NCI-H82 (cell line): ENCODE measurements at places on chromosomes 3 and 15.
A peak's percentile ranks its signal among the peaks of the same experiment; 100 is the strongest.

GRCh38 chr3:13011573-13012220 lies 61.5 kb downstream of the IQSEC1 start:
- DNase-seq = peak; percentile 45

GRCh38 chr15:52495125-52495524 lies 33.6 kb downstream of the MYO5A start:
- no peak for DNase-seq

DNA sequence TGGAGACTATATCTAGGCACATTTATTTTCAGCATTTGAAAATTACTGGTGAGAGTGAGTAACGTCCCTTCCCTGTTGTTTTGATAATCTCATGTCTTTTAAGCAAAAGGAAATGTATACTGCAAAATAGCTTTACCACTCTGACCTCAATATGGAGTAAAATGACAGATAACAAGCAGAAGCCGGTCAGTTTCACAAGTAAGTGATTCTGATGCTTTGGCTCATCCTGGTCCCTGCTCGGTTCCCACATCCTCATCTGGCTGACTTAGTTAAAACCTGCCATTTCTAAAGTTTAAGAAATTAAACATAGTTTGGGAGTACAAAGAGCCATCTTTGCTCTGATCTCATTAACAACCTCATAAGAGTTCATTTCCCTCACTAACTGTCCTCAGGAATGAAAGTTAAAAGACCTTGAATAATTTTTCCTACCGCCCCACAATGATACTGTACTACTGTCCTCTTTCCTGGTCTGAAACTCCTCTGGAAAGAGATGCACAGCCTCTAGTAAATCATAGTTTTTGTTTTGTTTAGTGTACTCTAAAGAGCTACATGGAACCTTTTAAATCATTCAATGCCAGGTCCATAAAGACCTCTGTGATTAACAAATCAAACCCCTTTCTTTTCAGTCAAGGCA lies 72.3 kb upstream of the ICE2 start:
- DNase-seq = no peak

GRCh38 chr3:129688271-129688895 lies 81.9 kb upstream of the PLXND1 start:
- peak; percentile 79 for DNase-seq

DNA sequence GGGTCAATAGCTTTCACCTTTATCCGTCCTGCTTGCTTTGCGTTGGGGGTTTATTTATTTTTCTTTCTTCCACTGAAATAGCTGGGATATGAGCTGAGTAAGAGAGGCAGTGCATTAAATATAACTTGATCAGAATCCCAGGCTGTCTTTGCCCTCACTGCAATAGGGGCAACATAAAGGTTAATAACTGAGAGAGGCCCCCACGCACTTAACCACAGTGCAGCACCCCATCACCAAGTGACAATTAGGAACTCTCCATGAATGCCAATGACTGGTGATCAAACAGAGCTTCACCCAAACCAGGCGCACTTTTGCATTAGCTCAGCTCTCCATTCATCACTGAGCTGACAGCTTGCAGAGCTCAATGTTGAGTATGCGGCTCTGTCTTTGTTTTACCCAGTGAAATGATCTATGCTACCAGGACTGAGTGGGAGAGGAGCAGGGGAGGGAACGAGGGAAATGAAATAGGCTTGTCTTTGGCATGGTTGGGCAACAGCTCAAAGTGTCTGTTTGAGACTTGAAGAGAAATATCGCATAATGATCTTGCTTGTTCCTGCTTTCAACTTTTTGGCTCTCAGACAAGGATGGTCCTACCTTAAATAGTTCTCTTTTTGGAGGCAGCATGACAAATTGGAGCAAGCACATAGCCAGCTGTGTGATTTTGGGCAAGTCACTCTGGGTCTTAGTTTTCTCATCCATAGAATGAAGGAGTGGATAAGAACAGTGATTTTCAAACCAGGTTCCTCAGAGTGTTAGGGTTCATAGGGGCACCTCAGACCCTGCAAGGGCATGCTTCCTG lies 14.5 kb upstream of the GLCE start:
- peak; percentile 83 for DNase-seq

DNA sequence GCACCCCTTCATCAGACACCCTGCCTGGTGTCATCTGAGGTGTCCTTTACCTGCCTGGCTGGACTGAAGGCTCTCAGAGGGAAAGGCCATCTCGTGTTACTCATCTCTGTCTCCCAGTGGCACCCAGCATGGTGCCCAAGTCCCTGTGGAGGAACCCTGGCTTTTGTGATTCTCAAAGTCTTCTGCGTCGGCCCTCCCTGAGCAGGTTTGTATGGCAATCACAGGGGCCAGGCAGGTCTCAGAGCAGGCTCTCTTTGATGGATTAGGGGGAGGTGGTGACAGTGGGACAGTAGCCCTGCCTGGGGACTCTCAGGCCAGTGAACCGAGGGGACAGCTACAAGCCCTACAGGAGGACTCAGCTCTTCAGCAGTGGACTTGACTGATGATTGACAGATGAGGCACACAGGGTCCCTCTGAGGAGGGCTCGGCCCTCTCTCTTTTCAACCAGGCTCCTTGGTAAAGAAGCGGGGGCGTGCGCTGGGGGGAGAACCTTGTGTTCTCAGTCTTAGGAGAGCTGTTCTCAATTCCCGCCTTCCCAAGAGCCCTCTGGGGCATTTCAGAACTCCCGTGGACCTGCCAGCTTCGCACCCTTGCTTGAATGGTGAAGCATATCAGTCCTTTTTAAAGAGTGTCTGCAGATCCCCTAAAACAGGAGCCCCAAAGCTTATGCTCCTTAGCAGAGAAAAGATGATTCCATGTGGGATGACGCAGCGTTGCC lies 108.3 kb downstream of the VGLL4 start:
- DNase-seq = no peak

- DNase-seq = no peak
Measured at GRCh38 chr3:18062657-18063025, 320.2 kb upstream of the TBC1D5 start.

- DNase-seq = no peak
Measured at GRCh38 chr15:52445954-52446353, 82.7 kb downstream of the MYO5A start.

DNA sequence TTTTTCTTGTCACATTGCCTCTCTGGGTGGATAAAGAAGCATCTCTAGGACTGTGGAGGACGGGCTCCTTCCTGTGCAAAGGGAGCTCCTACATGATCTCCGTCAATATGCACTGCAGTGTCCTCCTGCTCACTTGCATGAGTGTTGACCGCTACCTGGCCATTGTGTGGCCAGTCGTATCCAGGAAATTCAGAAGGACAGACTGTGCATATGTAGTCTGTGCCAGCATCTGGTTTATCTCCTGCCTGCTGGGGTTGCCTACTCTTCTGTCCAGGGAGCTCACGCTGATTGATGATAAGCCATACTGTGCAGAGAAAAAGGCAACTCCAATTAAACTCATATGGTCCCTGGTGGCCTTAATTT lies 478 bp downstream of the GPR15 start:
- no peak for DNase-seq

- no peak for DNase-seq
Measured at GRCh38 chr3:11724615-11725339, 81.1 kb upstream of the VGLL4 start.

DNA sequence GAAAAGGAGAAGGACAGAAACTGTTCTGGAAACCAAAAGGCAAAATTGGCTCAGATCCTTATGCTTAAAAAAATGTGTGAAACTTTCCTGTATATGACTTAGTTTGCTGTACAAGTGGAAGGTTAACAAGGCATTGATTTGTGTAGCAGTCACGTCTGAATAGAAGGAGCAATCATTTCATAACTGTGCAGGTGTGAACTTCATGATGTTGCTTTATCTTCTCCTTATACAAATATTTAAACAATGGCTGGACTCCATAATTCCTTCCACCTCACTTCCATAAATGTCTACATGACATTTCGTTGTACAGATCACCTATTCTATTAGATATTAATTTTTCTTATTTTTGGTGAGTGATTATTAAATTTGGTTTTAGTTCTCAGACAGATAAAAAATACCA lies 382.7 kb upstream of the NPAP1 start:
- DNase-seq = no peak

DNA sequence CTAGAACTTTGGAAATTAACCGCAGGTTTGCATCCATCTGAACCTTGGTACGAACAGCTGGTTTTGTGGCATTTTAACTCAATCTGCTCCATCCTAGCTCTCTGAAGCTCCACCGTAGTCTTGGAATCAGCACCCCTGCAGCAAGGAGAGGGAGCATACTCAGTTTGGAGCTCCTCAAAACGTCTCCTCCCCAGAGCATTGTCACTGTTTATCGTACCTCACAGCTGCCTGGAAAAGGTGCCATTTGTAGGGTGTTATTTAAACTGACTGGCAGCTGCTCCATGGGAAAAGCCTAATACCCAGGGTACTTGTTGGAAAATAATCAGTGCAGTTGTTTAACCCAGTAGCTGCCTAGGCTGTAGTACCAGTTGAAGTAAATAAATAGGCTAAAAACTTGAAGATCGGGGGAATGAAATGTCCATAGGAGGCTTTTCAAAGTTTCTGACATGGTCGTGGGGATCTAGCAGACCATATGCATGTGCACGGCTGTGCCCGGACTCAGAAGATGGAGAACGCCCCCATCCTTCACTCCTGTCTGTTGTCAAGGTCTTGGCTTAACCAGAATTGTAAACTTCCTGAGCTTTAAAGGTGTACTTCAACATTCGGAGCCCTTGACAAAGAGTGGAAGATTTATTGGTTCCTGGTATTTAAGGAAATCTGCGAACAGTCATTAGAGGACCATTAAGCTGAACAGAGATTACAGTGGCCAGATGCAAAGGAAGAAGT lies 43.9 kb downstream of the GHSR start:
- no peak for DNase-seq

- DNase-seq = no peak
Measured at GRCh38 chr15:63385911-63386531, 4.4 kb upstream of the CA12 start.

GRCh38 chr3:117059067-117059955 lies 349.7 kb downstream of the TUSC7 start:
- DNase-seq = peak; percentile 78

DNA sequence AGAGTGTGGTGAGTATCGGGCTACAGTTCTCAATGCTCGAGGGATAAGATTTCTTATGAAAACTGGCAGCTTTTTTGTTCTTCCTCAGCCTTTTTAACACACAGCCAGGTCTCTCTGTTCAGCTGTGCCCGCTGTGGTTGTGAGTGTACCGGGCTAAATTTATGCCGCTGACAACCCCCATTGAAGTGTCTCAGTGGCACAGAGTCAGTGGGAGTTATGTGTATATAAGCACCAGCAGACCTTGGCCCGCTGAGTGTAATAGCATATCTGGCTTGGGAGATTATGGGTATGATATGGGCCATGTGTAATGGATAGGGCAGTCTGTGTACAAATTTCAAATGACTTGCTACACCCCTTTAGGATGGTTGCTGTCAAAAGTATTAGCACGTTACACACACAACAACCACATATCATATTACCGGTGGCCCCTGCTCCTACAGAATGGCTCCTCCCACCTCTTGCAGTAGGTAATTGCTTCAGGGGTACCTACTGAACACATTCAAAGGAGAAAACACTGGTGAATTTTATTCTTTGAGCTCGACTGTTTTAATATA lies 26.9 kb upstream of the NR2F2 start:
- no peak for DNase-seq

GRCh38 chr15:84082739-84083138 lies 152.8 kb upstream of the GOLGA6L4 start:
- no peak for DNase-seq

- no peak for DNase-seq
Measured at GRCh38 chr3:190000861-190001196, 119.9 kb downstream of the P3H2 start.

DNA sequence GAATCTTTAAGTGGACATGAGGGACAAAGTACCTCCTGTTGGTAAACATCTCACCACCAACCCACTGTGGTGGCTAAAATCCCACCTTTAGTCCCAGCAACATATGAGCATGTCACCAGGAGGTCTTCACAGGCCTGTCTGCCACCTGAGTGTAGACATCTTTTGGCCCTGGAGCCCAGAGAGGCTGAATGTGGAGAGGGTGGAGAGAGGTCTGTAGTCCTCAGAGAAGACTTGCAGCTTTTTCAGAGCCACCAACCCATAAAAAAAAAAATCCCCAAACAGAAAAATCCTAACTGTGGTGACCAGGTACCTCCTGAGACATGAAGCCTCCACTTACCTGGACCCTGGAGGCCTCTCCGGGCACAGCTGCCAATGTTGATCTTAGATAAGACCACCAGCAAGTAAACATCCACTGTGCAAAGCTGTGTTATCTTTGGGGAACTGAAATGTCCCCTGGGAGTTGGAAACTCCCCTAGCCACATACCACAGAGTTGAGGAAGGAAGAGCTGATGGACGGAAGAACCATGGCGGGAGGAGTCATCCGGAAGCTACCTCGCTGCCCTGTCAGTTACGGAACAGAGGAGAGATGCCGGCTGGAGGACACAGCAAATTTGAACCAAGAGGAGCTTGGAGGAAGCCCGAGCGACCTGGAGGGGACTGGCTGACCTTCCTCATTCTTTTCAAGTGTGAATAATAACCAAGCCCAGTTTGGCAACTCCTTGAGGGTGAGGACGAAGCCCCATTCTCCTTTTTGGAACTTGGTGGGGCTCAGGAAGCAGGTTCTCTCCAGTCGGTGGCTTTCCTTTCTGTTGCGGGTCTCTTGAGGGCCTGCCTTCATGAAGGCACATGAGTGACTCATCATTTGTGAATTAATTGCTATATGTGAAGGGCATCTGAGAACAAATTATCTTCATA lies at the start of gene GHRL:
Gene GHRL, minus strand, starts transcription at position 443 of the 915 bp plus-strand sequence. CDS start 2,767 bp downstream, outside the sequence.
- no peak for DNase-seq

DNA sequence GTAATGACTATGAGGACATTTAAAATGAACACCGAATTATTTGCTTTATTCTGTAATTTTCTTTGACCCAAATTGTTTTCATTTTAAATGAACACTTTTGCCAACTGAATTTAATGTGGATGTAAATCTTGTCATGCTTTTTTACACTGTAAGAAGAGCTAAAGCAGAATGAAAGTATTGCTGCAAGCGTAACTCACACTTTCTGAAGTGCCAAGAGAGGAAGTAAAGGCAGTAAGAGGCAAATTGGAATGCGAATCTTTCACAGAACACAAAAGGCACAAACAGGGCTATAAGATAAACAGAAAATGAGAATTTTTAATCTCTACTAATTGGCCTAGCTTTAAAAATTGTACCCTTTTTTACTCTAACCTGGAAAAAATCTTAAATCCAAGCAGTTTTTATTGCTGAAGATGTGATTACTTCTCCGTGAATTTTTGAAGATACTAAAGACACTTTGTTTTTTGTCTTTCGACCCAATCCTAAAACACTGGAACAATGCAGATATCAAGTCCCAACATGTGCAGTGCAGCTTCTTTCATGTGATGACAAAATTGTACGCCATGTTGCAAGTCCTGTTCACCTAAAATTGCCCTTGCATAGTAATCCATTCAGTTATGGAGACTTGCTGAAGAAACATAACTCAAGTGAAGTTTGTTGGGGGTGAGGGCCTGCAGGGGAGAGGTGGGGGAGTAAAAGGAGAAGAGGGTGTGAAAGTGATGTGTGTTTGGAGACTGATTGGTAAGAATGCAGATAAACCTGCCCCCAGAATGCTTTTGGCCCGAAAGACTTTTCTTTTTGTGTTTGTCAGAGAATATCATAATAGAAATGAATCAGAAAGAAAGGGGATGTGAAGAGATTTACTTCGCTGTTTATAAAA lies 1.4 kb downstream of the ARID3B start:
- no peak for DNase-seq

GRCh38 chr3:170383567-170383966 lies 26.1 kb downstream of the SKIL start:
- no peak for DNase-seq

- no peak for DNase-seq
Measured at GRCh38 chr3:29568355-29568754, 287.5 kb downstream of the RBMS3 start.

- DNase-seq = peak; percentile 11
Measured at GRCh38 chr3:139893963-139894642, 40.9 kb upstream of the CLSTN2 start.

- DNase-seq = peak; percentile 43
Measured at GRCh38 chr3:18189282-18190050, 235.7 kb downstream of the SATB1 start.

GRCh38 chr3:110905121-110905520 lies 166.5 kb upstream of the NECTIN3 start:
- DNase-seq = no peak
